ENCODE measurements at places on chromosomes 3 and 15. TPM values are rescaled to one million over a fixed set of nuclear protein-coding genes. Genes with fewer than 3 reads are reported as not detected.

REC114 gene
- not detected for total RNA-seq

CCDC33 gene
- 0.49 TPM for total RNA-seq

GOLGA8J gene
- not detected for total RNA-seq

SKOR1 gene
- 4.0 TPM for total RNA-seq

FBXL22 gene
- not detected for total RNA-seq

CLDN1 gene
- not detected for total RNA-seq

UBL7 gene
- 62.6 TPM for total RNA-seq

NOX5 gene
- total RNA-seq: not detected

COL7A1 gene
- 62.0 TPM for total RNA-seq

CHRNA5 gene
- total RNA-seq: 55.3 TPM

TLNRD1 gene
- total RNA-seq: 35.5 TPM

NECTIN3 gene
- 22.6 TPM for total RNA-seq

DLEC1 gene
- 0.42 TPM for total RNA-seq
